ENCODE measurements at places on chromosomes 3 and 15.
A peak's percentile ranks its signal among the peaks of the same experiment; 100 is the strongest.

- DNase-seq, result no peak
Observed at GRCh38 chr15:66646308-66646707, 55.7 kb upstream of the SMAD6 start.

DNA sequence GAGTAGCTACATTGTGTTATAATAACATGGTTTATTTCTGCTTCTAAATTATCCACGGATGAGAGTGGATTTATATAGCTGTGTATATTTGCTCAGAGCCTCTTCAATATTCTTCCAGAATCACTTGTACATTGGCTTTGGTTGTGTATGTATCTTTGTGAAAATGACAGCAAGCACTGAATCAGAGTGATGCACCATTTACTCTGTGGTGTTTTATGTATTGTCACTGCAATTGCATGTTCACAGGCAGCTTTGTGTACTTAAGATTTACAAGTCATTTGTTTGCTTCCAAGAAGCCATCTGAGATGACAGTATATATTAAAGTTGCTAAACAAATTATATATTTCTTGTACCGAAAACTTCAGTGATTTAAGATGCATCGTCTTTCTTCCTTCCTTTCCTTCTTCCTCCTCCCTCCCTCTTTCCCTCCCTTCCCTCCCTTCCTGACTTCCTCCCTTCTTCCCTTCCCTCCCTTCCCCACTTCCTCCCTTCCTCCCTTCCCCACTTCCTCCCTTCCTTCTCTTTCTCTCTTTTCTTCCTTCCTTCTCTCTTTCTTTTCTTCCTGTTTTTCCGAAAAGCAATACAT lies 362.3 kb upstream of the GOLIM4 start:
- no peak for DNase-seq

DNA sequence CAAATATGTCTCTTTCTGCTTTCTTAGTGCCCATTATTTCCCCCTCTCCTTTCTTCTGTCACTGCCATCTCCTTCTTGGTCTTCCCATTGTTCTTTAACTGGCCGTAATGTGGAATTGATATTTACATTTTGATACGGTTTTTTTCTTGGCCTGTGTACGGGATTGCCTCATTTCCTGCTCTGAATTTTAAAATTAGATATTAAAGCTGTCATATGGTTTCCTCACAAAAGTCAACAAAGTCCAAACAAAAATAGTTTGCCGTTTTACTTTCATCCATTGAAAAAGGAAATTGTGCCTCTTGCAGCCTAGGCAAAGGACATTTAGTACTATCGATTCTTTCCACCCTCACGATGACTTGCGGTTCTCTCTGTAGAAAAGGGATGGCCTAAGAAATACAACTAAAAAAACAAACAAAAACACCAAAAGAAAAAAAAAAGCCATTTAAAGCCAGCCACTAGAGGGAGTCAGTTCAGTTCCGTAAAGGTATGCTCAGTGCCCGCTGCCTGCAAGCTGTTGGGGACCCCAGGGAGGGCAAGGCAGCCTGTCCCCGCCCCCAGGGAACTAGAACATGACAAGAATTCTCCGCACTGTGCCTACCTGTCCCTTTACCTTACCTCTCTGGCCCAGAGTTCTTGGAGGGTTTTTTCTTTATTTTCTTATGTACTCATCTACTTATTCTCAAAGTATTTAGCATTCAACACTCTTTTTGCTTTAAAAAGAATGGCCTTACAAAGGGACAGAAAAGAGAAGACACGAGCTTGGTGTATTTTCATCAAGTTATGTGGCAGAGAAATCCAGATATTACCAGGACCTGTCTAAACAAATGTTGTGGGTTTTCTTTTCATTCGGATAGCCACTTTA lies 30.0 kb upstream of the NR2E3 start:
- DNase-seq, result peak; percentile 16

GRCh38 chr3:54575618-54575960 lies 352.3 kb downstream of the LRTM1 start:
- DNase-seq, result no peak

DNA sequence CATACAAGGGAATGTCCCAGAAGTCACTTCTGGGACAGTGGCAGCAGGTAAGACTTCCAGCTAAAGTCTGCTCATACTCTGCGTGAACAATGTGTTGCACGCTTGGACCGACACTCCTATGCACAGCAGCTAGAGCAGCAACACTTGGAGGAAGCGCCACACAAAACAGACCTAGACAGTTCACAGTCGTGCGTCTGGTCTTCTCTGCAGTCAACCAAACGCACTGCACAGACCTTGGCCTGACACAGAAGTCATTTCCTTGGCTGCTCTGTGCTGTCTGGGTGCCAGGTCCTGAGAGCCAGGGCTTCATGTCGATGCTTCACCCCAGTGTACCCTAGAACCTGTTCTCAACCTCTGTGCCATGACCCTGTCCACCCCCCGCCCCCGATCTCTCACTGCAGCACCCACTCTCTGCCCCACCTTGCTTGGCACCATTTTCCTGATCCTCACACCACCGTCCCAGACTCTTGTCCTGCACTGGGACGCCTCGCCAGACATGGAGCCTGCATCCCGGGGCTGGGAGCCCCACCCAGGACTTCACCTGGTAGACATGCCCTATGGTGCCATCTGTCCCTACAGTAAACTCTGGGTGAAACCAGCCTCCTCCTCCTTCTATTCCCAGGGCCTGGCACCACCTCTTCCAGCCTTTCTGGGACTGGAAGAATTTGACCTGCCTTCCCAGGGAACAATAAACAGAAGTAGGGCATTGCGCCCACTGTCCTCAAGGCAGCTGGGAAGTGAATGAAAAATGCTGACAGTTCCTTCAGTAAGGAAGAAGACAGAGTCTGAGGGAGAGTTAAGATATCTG lies 3.1 kb downstream of the ATP10A start:
- DNase-seq, result peak; percentile 61

- no peak for DNase-seq
Observed at GRCh38 chr3:17132286-17133115, 247.7 kb downstream of the PLCL2 start.

GRCh38 chr15:51030649-51031316 lies 63.9 kb downstream of the TNFAIP8L3 start:
- DNase-seq, result no peak

DNA sequence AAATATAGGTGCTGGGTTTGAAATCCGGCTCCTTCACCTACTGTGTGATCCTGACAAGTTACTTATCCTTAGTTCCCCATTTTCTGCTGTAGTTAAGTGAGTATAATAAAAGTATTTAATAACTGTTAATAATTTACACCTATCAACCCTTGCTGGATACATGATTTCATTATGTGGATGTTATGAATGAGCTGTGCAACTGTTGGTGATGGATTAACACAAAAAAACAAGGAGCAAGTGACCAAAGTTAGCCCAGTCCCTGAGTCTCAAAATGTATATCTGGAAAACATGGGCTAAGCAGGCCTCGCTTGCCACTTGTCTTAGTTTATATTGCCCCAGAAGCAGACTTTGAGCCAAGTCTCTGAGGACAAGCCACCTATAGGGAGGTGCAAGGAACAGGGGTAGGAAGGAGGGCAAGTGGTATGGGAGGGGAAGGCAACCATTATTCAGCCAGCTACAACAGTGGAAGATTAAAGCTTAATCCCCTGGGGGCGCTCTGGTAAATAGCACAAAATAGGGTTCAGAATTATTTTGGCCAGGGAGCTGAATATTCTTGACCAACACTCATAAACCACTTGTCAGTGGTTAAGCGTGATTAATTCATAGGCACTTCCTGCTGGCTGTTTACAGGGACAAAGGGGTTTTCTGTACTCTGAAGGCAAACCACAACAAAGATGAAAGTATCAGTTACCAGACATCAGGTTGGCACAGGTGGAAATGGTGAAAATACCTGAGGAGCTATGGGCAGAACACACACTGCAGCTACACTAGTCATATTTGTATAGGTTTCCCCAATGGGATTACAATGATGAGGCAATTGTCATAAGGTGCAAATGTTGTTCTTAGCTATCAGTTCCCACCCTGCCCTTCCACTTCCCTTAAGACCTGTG lies 76.2 kb downstream of the TRIM42 start:
- DNase-seq, result peak; percentile 14

GRCh38 chr3:70740872-70741271 lies 428.4 kb upstream of the MDFIC2 start:
- no peak for DNase-seq

DNA sequence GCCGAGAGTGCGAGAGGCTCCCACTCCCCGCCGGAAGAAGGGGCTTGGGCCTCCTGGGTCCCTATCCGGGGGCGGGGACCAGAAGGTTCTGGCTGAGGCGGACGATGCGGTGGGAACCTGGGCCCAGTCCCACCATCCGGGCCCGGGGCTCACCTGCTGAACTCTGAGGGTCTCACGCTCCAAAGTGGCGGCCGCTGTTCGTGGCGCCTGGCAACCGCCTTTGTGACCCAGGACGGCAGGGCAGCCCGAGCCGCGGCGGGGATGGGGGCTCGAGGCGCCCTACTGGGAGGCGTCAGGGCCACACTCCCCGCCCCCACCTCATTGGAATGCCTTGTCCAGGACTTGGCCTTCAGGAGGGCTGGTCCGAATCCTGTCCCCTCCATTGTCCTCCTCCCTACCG lies at the start of gene FANCD2OS:
FANCD2OS (minus strand) TSS at position 165 of the 400 bp plus-strand sequence. CDS start 3,481 bp downstream, outside the sequence.
- no peak for DNase-seq

DNA sequence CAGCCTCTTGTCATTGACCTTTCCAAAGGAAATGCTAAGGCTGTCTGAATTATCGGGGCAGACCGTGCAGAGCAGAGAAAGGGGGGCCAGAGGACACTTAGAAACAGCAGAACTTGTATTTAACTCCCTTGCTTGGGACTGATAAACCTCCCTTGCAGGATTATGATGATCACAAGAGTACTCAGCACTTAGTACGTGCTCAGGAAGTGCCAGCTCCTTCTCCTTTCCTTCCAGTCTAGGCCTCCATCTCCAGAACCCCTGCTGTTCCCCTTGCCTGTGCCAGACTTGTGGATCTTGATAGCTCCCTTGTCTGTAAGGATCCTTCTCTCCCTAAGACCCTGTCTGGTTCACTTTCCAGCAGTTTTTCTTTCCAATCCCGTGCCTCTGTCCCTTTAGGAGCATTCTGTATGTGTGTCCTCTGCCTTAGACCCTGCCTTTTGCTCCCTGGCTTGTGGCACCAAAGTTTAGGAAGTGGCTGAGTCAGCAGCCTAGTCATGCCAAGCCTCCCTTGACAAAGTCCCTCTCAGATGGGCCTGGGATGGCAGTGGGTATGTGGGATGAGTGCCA lies 747 bp downstream of the SORD start:
- no peak for DNase-seq

GRCh38 chr15:70750203-70750869 lies 13.0 kb downstream of the UACA start:
- no peak for DNase-seq

DNA sequence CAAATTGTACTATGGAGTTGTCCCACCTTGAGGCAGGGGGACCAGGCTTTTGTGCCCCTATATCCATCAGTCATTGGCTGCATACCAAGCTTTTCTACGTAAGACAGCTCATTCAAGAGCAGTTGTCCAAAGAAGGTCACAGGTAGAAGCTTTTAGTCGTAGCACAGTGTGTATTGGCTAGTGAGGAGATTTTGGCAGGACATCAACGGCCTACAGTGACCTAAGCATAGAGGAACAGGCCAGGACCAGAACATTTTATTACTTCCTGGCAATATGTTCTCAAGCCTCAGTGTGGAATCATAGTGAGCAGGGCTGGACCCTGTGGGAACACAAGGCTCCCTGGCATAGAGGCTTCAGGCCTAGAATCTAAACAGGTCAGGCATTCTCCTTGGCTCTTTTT lies 105.4 kb upstream of the ANKRD28 start:
- no peak for DNase-seq

GRCh38 chr3:87873136-87873535 lies 185.7 kb downstream of the CGGBP1 start:
- no peak for DNase-seq

GRCh38 chr3:178435575-178435974 lies 100.7 kb upstream of the KCNMB2 start:
- no peak for DNase-seq

DNA sequence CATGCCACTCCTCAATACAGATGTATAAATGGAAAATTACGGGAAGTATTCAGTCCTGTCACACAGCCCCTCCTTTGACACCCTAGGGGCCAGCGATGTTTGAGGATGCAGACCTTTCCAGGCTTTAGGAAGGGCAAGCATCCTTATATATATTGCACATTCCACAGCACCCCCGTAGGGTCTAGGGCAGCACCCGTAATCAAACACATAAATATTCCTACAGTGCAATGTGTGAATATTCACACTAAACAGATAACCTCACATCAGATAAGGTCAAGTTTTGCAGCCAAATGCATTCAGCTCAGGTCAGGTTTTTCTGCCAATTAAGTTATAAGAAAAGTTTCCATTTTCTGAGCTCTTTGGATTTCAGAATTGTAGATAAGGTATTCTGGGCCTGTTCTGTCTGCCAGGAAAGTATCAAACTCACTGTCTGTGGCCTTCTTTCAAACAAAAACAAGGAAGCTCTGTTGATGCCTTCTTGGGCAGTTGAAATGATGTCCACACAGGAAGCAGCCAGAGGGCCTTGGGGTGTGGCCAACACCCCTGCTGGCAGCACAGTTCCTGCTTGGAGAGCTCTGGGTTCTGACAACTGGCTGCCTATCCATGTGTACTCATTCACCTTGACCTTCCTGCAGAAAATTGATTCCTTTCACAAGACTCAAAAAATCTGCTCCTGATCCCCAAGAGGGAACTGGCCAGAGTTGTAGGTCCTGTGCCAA lies 427.0 kb downstream of the NTRK3 start:
- DNase-seq, result no peak

GRCh38 chr3:131167867-131168266 lies 141.2 kb downstream of the NEK11 start:
- no peak for DNase-seq

DNA sequence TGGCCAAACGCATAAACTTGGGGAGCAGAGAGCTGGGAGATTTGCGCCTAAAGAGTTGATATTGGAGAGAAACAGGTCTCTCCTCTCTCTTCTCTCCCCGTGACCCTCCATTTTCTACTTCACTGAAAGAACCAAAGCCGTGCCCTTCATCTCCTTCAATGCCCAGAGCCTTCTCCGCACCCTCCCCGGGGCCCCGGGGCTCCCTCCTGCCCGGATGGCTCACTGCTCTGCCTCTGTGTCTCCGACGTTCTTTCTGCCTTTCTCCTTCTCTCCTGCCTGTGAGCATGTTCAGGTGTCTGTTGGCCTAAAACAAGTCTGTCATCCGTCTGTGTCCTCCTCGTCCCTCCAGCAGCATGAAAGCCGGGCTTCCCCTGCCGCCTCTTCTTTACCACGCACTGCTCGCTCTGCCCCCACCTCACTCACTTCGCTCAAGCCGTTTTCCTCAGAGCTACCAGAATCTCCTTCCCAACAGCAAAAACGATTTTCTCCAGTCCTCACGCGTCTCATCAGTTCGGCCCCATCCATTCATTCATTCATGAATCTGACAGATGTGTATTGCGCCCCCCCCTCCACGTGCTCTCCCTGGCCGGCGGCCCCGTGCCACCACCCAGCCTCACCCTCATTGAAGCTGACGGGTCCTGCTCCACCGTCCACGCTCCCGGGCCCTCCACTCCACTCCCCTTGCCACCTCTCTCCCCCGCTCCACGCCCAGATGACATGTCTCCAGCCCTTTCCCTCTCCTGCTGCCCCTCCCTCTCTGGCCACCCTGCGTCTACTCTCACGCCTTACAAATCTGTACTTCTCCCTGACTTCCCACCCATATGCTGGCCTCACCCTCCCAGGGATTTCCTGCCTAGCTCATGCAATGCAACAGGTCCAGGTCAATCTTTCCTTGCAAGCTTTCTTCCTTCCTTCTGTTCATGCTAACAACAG lies 10.2 kb downstream of the MUC4 start:
- no peak for DNase-seq

GRCh38 chr3:15051531-15051930 lies 13.6 kb downstream of the MRPS25 start:
- no peak for DNase-seq

- no peak for DNase-seq
Observed at GRCh38 chr15:64502551-64502950, 42.2 kb downstream of the ZNF609 start.
